ENCODE measurements at places on chromosomes 3 and 15.

- DNase-seq = no peak
Measured at GRCh38 chr3:52121464-52121805, 32.8 kb downstream of the POC1A start.

GRCh38 chr3:179421500-179421899 is 29.8 kb downstream of the GNB4 start:
- no peak for DNase-seq

- no peak for DNase-seq
Measured at GRCh38 chr3:4583416-4583815, 90.3 kb downstream of the ITPR1 start.

GRCh38 chr15:85620690-85621049 is 174.1 kb downstream of the KLHL25 start:
- no peak for DNase-seq

DNA sequence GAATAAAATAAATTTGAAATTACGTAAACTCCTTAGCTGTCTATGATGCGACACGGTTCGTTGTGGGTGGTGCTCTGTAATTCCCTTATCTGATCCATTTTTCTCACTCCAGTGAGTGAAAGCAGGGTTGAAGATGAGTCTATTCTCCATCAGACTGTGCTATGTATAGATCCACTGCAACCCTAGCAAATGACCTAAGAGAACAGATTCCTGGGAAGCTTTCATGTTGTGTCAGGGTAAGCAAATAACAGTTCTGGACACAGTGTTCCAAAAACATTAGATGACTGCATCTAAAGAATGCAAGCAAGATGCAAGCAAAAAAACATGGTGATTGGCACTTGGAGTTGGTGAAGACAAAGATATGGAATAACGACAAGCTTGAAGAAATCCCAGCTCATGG is 239.3 kb downstream of the SLC9A9 start:
- DNase-seq = no peak

DNA sequence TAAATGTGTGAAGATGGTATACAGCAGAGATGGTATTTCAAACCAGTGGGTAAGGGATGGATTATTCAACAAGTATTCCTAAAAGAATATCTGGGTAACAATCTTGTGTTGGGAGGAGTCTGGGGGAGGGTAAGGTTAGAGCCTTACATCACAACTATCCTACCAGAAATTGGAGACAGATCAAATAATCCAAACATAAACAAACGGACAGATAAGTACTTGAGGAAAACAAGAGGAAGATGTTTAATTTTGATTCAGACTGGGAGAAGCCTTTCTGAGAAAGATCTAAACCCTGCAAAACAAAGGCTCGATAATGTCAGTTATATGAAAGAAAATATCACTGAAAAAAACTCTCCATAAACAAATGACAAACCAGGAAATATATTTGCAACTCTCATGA is 77.9 kb downstream of the SLC9A9 start:
- no peak for DNase-seq

Measured in GM12878 (cell line).